Aorta (tissue), 5 donors: ENCODE measurements at places on chromosomes 11 and 22. TPM values are rescaled to one million over a fixed set of nuclear protein-coding genes. Genes with fewer than 3 reads are reported as not detected.

LRRC4C gene
- 1.9 TPM for total RNA-seq

CENPM gene
- 0.84 TPM for total RNA-seq

SRSF8 gene
- total RNA-seq = 40.5 TPM

POU2AF1 gene
- total RNA-seq = 0.45 TPM

GAS2 gene
- 2.1 TPM for total RNA-seq

RABL2B gene
- total RNA-seq = 15.7 TPM

MMP11 gene
- total RNA-seq = 3.0 TPM

DDT gene
- 49.3 TPM for total RNA-seq

PDE2A gene
- total RNA-seq = 80.8 TPM

APOA5 gene
- total RNA-seq = not detected

SYT7 gene
- 1.0 TPM for total RNA-seq

HIC2 gene
- total RNA-seq = 5.4 TPM

MTMR3 gene
- total RNA-seq = 65.3 TPM

PITPNB gene
- total RNA-seq = 130 TPM

MMP13 gene
- total RNA-seq = not detected

DEFB131B gene
- not detected for total RNA-seq

PRRG4 gene
- 2.0 TPM for total RNA-seq

KCNK4 gene
- not detected for total RNA-seq

FBLN1 gene
- 500 TPM for total RNA-seq

SAAL1 gene
- total RNA-seq = 9.3 TPM

INS gene
- total RNA-seq = 2.1 TPM

HOATZ gene
- total RNA-seq = not detected

ADAMTS15 gene
- 16.0 TPM for total RNA-seq

CECR2 gene
- total RNA-seq = 0.62 TPM

DMC1 gene
- total RNA-seq = 1.5 TPM

DRICH1 gene
- total RNA-seq = 1.4 TPM

OR52A1 gene
- not detected for total RNA-seq

RBMXL2 gene
- not detected for total RNA-seq

FGF19 gene
- not detected for total RNA-seq

UBE2L3 gene
- total RNA-seq = 34.1 TPM

GDPD4 gene
- not detected for total RNA-seq

B3GAT3 gene
- 39.7 TPM for total RNA-seq

KRTAP5-2 gene
- total RNA-seq = not detected

PVALB gene
- not detected for total RNA-seq

POU2AF2 gene
- total RNA-seq = not detected

ZNF143 gene
- total RNA-seq = 40.1 TPM

JHY gene
- 6.1 TPM for total RNA-seq

TH gene
- 0.45 TPM for total RNA-seq

MPZL3 gene
- 1.6 TPM for total RNA-seq

SVIP gene
- 13.5 TPM for total RNA-seq

CLDN25 gene
- not detected for total RNA-seq

TEAD1 gene
- 56.5 TPM for total RNA-seq

MMP27 gene
- total RNA-seq = not detected

LRRC56 gene
- total RNA-seq = 1.0 TPM

AQP11 gene
- total RNA-seq = not detected

PHOX2A gene
- total RNA-seq = not detected

SOX6 gene
- total RNA-seq = 5.4 TPM

C1QTNF4 gene
- total RNA-seq = 2.3 TPM

C11orf86 gene
- not detected for total RNA-seq

OR8D4 gene
- total RNA-seq = not detected

YDJC gene
- total RNA-seq = 9.0 TPM
